ENCODE measurements at places on chromosomes 11 and 22.

DNA sequence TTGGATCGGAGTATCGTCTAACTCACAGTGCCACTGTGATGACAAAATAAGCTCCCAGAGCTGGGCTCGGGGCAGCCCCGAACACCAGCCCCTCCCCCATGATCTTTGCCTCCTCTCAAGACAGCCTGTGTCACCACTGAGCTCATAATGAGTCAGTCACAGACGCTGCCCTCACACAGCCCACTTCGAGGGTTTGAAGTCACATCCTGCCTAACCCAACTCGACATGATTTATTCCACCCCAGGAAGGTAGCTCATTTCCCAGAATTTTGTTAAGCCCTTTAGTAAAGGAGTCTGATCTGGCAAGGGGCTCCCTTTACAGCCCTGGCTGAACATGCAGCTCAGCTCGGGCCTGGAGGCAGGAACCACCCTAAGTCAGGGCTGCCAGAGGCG, 22.8 kb downstream of the MYH9 start:
- no peak for DNase-seq

GRCh38 chr11:4161305-4161704, 66.7 kb downstream of the RRM1 start:
- DNase-seq = no peak

DNA sequence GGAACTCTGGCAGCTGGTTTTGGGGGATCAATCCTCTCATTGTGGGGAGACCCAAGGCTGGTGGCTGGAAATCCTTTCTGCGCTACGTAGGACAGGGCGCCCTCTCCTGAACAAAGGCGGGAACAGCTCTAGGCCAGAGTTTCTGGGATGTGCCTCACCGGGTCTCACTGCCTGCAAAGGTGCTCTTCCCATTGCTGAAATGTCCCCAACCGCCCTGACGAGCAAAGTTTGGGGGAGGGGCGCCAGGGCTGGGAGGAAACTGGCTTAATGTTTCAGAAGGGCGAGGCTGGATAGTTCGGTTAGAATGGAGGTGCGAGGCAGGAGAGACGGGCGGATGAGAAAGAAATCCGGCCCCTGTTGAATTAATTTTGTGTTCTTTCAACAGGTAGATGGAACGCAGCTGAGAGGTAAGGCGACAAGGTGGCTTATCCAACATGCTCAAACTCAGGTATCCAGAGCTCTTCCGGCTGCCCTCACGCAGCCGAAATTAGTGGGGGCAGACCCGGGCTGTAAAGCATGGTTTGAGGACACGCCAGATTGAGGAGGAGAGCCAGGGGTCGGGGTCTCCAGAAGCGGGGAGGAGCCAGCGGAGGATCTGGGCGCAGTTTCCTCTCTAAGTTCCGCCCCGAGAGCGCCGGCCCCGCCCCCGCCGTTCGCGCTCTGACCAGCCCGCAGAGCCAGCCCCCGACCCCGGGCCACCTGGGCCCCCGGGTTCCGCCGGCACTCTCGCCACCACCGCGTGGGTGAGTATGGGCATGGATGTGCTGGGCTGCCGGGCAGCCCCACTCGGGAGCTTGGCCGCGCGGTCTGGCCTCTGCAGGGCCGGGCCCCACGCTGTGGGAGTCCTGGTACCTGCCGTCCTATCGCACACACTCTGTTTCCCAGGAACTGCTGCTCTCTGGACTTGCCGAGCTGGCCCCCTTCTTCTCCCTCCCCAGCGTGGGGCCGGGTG, at the start of gene PGAP2:
PGAP2 (plus strand) TSS at position 652 of the 952 bp plus-strand sequence. CDS start 2,700 bp downstream, outside the sequence.
- DNase-seq = peak; percentile 63

GRCh38 chr22:44409974-44410316, 88.1 kb downstream of the RTL6 start:
- no peak for DNase-seq

DNA sequence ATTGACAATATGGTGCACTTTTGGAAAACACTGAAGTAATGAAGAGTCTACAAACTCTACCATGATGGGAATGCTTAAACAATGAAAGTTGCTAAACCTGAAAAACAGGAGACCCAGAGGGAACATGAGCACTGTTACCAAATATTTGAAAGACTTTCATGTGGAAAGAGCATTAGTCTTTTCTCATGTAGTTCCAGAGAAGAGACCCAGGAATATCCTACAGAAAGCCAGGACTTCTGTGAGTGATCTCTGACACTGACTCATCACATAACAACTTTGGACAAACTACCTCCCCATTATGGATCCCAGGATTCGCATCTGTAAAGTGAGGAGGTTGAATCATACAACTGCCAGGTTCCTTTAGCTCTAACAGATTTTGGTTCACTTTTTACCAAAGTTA, 62.2 kb downstream of the FAM181B start:
- DNase-seq = no peak

DNA sequence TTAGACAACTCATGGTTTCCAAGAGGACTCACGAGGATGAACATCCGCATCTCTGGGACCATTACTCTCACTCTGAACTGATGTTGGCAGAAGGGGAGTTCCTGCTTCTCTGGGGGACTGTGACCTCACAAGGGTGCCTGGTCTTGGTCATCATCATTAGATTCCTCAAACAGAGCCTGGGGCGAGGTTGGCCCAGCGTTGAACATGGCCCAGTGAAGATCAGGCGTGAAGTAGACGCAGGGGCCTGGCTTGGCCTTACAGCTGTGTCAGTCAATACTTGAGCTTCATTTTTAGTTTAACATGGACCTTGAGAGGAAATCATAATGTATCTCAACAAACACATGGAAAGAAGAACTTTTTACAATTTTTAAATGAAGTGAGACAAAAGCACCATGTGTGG, 617.1 kb downstream of the BRD1 start:
- no peak for DNase-seq

DNA sequence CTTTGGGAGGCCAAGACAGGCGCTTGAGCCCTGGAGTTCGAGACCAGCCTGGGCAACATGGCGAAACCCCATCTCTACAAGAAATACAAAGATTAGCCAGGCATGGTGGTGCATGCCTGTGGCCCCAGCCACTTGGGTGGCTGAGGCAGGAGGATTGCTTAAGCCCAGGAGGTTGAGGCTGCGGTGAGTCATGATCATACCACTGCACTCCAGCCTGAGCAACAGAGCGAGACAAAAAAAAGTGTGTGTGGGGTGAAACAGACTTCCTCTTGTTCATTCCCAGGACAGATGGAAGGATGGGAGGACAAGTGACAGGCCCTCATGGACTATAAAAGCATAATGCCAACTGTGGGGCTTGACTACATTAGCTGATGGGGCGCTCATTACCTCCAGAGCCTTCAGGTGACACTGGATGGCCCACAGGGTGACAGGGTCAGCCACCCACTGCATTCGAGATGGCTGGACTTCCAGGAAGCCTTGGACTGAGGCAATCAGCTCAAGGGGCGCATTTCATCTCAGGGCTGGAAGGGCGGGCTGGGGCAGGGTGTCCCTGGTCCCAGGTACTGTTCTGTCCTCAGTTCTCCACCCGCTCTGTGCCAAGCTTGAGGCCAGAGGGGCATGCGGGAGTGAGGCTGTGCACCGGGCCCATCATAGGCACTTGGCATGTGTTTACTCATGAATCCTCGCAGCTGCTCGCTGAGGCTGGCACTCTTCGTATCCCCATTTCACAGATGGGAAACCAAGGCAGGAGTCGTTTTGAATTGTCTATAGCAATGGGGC, 12.5 kb downstream of the NPTXR start:
- DNase-seq = no peak

GRCh38 chr11:62805076-62805892, at the start of gene NXF1:
NXF1 (minus strand) TSS chr11:62805440; CDS start chr11:62805356, 84 bp downstream.
- DNase-seq = peak; percentile 96

GRCh38 chr22:32764330-32765131, 37.0 kb upstream of the TIMP3 start:
- no peak for DNase-seq

GRCh38 chr11:66279092-66279734, 1.2 kb downstream of the CNIH2 start:
- DNase-seq = no peak

DNA sequence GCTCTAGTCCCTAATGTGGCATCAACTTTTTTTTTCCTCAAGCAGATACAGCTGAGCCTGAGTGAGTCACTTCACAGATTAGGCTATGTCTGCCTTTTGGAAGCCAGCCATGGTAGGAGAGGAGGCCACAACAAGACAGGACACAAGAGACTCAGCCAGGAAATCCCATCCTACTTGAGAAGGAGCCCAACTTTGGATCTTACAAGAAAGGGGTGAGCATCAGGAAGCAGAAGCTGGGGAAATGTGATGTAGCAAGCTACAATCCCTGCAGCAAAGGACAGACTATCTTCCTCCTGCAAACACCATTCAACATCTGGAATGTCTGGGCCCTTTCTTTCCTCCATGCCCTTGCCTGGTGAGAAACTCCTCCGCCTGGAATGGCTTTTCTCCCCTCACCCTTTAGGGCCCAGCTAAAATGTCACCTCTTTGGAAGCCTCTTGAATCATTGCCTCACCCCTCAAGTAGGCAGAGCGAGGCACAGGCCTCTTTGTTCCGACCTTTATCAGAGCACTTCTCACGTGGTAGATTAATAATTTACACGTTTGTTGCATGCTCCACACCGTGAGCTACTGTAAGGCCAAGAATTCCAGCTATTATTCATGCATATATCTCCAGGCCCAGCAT, 156.4 kb upstream of the PITPNB start:
- DNase-seq = no peak

DNA sequence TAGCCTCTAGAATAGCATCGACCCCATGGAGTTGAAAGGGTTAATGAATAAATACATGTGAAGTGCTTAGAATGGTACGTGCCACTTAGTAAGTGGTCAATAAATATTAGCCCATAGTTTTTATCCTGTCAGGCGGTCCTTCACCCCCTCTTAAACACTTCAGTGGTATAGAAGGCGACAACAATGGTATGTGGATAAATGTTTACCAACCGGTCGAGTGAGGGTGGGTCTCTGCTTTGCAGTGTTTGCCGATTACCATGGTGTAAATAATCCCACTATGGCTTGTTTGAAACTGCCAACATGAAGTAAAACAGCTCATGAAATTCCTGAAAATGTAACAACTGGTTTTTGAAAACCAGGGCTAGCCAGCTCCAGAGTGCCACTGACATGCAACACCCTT, 541.2 kb downstream of the BUD13 start:
- DNase-seq = no peak

- no peak for DNase-seq
Measured at GRCh38 chr22:39728236-39728860, 157.8 kb downstream of the CACNA1I start.

- no peak for DNase-seq
Measured at GRCh38 chr22:22720724-22721261, 76.4 kb downstream of the GGTLC2 start.

DNA sequence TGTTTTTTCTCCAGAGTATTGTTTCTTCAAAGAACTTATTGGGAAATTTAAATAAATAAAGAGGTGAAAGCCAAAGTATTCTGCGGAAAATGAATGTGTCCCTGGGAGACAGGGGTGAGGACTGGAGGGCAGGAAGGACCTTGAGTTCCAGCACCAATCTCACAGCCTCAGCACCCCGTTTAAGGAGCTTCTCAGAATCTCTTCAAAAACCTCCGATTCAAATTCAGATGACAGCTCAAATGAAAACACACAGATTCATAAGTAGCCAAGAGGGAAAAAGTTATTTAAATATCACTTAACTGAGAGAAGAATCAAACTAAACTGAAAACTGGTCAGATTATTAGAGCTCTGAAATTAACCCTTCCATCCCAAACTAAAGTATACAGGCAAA, 12.5 kb downstream of the MTMR2 start:
- no peak for DNase-seq

DNA sequence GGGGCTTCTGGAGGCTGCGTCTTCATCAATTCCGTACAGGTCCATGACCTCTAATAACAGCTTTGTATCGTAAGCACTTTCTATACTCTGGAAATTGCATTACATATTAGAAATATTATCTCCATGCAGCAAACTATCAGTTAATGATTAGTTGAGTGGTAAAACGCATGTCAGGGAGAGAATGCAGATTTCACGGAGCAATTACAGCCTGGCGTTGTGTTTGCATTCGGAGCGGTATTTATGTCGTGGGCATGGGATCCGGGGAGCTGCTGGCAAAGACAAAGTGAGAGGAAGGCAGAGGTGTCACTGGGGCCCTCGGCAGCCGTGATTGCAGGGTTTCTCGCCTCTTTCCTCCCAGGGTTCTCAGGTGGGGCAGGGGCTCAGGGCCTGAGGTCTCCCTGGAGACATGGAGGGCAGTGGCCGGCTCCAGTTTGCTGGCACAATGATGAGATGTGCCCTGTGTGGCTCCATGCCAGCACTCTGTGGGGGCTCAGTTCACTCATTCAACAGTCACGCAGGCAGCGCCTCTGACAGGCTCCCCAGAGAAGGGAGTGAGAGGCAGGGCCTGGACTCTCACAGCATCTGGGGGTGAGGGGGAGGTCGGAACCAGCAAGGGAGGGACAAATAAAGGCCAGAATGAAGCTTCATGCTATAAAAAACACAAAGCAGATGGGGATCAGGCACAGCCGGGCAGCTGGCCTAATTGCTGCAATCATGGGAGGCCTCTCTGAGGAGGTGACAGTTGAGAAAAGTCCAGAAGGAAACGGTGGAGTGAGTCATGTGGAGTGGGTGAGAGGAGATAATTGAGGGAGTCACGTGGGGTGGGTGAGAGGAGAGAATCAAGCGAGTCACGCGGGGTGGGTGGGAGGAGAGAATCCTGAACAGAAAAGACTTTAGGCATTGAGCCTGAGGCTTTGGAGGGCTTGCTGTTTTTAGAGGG, 1002.7 kb downstream of the BRD1 start:
- peak; percentile 69 for DNase-seq

GRCh38 chr11:116534270-116534975, 238.4 kb downstream of the BUD13 start:
- DNase-seq = no peak

GRCh38 chr11:11476499-11476898, 123.4 kb upstream of the CSNK2A3 start:
- no peak for DNase-seq

DNA sequence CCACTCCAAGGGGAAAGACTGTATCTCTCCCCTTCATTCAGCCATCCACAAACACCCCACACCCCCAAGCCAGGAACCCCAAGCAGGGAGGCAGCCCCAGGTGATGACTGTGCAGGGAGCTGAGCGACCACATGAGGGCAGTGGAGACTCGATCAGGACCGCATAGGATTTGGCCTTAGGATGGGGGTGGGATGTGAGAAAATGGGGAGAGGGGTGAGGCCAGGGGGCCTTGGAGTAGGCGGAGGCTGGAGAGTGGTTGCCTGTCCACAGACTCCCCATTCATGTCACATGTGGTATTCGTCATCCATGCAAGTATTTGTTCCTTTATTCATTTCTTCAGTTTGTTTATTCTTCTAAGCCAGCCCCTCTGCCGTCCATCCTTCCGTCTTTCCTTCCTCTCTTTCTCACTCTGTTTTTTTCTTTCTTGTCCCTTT, 2.7 kb upstream of the RHOD start:
- peak; percentile 7 for DNase-seq

- DNase-seq = no peak
Measured at GRCh38 chr11:56883371-56883987, 105.2 kb upstream of the OR5AK2 start.

All from COR-L47 (cell line).